Hematopoietic multipotent progenitor cell (in vitro differentiated cells): ENCODE measurements at places on chromosomes 11 and 22.

DNA sequence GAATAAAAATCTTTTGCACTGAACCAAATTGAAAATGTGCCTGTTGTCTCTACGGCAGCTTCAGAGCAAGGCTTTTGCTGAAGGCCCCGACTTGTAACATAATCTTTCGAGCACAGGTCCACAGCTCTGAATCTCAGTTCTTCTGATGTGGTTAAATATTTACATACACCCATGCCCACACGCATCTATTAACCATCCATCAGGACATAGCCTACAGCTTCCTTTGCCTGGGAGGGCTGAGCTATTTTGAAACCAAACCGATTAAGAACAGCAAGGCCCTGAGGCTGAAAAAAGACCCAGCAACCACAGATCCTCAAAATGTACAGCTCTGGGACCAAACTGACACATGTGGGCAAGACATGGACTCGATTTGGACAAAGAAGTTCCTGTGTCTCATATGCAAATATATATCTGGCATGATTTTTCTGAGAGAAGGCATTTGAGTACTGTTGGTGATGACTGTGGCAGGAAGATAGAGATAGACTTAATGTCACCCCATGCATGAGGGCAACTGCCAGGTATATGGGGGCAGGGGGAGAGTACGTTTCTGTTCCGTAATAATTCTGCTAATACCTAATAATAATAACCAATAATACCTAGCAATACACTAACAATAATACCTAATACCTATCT, 322.7 kb upstream of the PLET1 start:
- no peak for DNase-seq

DNA sequence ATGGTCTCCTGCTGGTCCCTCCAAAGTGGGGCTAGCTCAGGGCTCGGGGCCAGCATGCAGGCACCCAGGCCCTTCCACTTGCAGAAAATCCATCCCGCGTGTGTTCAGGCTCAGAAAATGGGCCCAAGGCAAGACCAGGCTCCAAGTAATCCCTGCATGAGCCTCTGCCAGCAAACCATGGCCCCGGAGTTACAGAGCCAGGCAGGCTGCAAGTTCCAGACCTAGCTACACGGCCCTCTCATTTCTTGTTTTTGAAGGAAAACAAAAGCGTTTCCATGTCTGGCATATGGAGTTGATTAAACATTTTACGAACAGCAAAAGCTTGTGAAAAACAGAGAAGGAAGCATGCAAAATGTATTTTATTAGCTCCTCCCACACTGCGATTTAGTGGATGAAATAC, 29.7 kb downstream of the KIAA0930 start:
- DNase-seq: no peak

GRCh38 chr11:65437436-65438227, 15.0 kb downstream of the NEAT1 start:
- no peak for DNase-seq

GRCh38 chr11:42055606-42056005, 596.2 kb upstream of the LRRC4C start:
- DNase-seq: no peak

- no peak for DNase-seq
Measured at GRCh38 chr11:47599902-47600301, 5.7 kb upstream of the C1QTNF4 start.

GRCh38 chr11:94734563-94735275, 33.4 kb upstream of the AMOTL1 start:
- DNase-seq: no peak
